ENCODE measurements at places on chromosomes 4 and X. TPM values are rescaled to one million over a fixed set of nuclear protein-coding genes. Genes with fewer than 3 reads are reported as not detected.

DNA sequence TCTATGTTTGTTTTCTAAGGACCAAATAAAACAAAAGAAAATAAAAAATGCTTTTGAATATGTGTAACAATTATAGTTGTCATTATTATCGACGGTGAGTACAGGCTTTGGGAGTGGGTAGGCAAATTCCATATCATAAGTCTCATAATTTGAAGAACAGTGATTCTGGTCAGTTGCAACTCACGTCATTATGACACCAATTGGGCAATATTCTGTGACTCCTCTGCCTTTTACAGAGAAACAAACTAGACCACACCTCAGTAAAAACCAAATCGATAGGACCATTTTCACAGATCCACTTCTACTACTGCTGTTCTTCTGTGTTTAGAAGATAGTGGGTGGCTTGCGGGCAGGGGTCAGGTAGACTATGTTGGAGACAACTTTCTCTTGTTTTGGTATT is 250.1 kb downstream of the C4orf33 start:
- no peak for DNase-seq
- no peaks in the 10 kb centered on the region for H3K4me1 ChIP-seq
- H3K27ac ChIP-seq: no peak overlapping the region
- peaks cover 3% of the 10 kb centered on the region for H3K27me3 ChIP-seq
- H3K4me3 ChIP-seq: no peak overlapping the region
- H3K36me3 ChIP-seq: no peaks in the 10 kb centered on the region

DNA sequence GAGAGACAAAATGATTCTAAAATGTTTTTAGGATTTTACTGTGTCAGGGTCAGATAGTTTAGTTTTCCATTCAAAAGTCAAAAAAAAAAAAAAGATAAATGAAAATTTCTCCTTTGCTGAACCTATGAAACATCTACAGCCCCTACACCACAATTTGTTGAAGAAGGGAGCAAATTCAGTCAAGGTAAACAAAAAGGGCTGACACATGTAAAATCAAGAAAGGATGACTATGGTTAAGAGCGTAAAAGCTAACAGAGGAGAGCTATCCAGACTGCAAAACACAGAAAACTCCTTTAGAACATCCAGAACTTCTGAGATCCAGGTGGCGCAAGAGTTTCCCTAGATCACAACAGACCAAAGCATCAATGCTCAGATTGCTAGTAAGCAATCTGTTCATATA is 72.2 kb downstream of the RAB28 start:
- no peak for DNase-seq
- no peaks in the 10 kb centered on the region for H3K4me1 ChIP-seq
- no peaks in the 10 kb centered on the region for H3K27me3 ChIP-seq
- H3K4me3 ChIP-seq: no peak overlapping the region

DNA sequence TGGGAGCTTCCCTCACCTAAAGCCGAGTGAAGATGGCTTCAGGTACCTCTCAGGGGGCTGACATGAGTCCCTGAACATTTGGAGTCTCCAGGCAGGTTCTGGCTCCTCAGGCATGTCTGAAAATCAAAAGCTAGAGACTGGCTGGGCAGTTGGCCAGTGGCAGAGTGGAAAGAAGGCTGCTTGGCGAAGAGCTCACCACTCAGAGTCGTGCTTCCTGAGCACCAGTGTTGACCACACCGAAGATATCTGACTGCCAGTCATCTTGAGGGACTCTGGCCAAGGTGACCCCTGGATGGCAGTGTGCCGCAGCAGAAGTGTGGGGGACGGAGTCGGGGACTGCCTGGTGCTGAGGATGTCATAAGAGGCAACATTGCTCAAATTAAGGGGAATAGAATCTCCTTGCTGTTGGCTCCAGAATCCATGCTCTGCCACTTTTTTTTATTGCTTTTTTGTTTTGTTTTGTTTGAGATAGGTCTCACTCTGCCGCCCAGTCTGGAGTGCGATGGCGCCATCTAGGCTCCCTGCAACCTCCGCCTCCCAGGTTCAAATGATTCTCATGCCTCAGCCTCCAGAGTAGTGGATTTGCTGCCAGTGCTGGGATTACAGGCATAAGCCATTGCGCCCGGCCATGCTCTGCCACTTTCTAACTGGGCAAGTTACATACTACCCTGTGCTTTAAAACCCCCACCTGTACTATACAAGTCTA is 172.5 kb upstream of the GATB start:
- no peaks in the 10 kb centered on the region for H3K4me1 ChIP-seq
- no peaks in the 10 kb centered on the region for H3K36me3 ChIP-seq
- H3K27ac ChIP-seq: no peak overlapping the region
- H3K27me3 ChIP-seq: peaks cover 5% of the 10 kb centered on the region

Gene PPBP
- not detected for total RNA-seq

- no peak overlapping the region for H3K27ac ChIP-seq
- peaks cover 12% of the 10 kb centered on the region for H3K27me3 ChIP-seq
- no peaks in the 10 kb centered on the region for H3K36me3 ChIP-seq
- no peak overlapping the region for H3K4me3 ChIP-seq
- H3K4me1 ChIP-seq: no peaks in the 10 kb centered on the region
These were observed 69.4 kb upstream of the CLDN34 start for GRCh38 chrX:9897761-9898161.

DNA sequence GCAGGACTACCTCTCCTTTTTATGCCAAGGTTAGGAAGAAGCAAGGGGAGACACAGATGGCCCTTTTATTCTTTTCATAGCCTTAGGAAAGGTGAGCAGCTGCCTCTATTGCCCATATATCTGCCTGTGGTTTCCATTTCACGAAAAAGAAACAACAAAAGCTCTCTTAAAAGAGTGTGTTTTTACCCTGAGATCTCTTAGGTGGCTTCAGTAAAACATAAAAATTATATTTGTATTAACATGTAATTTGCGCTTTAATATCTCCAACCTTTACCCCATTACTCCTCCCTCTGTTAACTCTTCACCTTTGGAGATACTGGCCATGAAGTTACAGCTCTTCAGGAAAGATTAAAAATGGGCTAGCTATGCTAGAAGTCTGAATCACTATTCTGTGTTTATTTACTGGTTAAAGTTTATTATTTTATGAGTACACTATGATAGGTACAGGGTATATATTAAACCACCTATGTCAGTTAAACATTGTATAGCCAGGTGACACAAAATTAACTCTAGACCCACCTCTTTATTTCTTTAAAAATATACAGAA is 15.0 kb upstream of the SULT1B1 start:
- no peak overlapping the region for H3K27ac ChIP-seq
- no peaks in the 10 kb centered on the region for H3K36me3 ChIP-seq
- DNase-seq: no peak
- H3K27me3 ChIP-seq: no peaks in the 10 kb centered on the region
- no peaks in the 10 kb centered on the region for H3K4me1 ChIP-seq
- no peak overlapping the region for H3K4me3 ChIP-seq

- no peaks in the 10 kb centered on the region for H3K27me3 ChIP-seq
- no peak for DNase-seq
- H3K27ac ChIP-seq: no peak overlapping the region
These were observed 19.3 kb upstream of the UVSSA start for GRCh38 chr4:1327526-1328266.
